ENCODE measurements at places on chromosomes 5 and 9. TPM values are rescaled to one million over a fixed set of nuclear protein-coding genes. Genes with fewer than 3 reads are reported as not detected.

- no peak for DNase-seq
These were observed 229.5 kb downstream of the ARL15 start for GRCh38 chr5:54080831-54081230.

DNA sequence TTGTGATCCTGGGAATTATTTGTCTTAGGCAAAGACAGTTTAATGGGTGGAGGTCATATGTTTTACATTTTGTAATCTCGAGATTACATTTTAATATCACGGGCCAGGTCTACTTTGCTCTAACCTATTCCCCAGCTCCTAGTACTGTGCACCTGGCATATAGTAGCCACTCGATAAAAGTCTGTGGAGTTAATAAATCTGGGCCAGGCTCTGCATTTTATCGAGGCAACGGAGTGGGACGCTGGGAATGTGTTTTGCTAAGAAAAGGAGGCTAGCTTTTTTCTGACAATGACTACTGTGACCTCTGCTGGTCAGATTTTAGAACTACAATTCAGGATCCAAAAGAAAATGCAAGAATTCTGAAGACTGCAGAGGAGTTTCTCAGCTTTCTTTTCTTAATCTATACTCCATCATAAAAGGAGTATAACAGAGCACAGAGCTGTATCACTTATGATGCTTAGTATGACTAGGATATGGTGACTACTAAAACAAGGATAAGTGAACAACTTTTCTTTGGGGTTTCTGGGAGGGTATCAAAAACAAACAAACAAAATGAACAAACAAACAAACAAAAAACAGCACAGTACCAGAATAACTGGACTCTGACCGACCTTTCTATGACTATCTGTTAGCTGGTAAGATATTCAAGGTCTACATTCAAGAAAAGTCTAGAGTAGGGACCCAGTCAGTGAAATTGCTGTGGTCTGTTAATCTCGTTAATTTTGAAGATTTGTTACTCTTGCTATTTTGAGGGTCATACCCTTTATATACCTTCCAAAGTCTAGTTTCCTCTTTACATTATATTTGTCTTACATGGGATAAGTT is 46.1 kb upstream of the CER1 start:
- DNase-seq = no peak

- DNase-seq = peak; percentile 22
These were observed 118.7 kb upstream of the CCDC112 start for GRCh38 chr5:115415143-115415491.

GRCh38 chr5:16916262-16916878 is 19.7 kb downstream of the MYO10 start:
- DNase-seq = no peak

DNA sequence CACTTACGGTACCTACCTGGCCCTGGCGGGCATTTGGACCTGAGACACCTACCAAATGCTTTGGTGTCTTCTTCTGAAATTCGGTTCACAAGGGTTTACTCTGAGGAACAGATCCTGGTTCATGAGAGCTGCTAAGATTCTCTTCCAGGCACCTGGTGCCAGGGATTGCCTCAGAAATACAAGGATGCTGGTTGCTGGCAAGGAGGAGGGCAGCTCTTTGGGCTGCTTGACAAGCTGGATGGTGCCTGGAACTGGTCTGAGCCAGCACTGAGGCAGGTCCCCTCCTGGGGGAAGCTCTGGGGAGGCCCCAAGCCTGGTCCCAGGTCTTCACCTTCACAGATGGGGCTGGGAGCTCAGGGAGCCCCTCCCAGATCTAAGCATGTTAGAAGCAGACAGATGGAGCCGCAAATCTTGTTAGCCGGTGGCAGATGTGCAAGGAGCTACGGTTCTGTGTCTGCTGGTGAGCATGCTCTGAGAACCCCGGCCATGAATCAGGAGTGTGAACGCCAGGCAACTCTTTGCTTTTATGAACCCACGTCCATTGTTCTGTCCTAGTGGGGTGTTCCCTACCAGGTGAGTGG is 16.3 kb downstream of the FABP6 start:
- no peak for DNase-seq

GRCh38 chr9:111068383-111068730 is 30.1 kb upstream of the LPAR1 start:
- DNase-seq = no peak

DNA sequence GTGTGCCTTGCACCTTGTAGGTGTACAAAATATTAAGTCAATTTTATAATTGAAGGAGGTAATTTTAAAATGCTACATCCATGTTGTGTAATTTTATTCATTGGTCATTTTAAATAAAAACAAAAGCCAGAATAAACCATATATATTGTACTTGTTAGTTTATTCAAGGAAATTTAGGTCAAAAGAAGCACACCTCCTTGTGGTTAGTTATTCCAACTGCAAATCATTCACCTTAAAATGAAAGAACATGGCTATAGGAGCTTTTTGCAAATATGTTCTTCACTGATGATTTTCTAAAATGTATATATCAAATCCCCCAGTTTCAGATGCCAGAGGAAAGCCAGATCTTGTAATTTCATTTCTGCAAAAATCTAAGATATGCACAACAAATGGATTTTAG is 5.4 kb upstream of the MOCS2 start:
- no peak for DNase-seq

DNA sequence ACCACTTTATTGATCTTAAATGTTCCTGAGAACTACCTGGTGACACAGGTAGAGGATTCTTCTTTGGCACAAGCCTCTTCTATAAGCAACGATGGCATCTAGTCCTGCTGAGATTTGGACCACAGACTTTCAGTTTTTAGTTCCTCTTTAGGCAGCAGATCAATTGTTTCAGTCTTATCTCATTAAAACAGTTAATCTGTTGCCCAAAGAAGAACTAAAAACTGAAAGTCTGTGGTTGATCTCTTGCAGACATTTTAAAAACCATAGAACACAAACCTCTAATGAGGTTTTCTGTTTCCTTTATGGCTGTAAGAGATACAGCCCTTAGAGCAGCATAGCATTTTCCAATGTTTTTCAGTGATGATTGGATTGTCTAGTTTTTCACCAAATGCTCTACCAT is 480.9 kb downstream of the MTRR start:
- no peak for DNase-seq

DNA sequence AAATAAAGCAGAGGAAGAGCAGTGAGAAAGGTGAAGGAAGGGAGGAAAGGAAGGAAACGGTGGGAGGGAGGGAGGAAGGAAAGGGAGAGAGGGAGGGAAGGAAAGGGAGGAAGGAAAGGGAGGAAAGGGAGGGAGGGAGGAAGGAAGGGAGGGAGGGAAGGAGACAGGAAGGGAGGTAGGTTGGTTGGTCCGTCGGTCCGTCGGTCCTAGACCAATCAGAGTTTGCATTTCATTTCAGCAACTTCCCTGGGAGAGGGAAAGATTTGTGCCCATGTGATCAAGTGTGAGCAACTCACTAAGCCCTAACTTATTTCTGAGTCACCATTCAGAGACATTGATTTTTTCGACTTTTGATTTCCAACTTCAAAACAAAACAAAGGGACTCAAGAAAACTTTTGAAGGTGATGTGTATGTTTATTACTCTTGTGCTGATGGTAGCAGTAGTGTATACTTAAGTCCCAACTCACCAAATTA is 18.8 kb downstream of the NANS start:
- DNase-seq = no peak

- peak; percentile 38 for DNase-seq
These were observed 42.9 kb upstream of the HAND1 start for GRCh38 chr5:154520861-154521453.

DNA sequence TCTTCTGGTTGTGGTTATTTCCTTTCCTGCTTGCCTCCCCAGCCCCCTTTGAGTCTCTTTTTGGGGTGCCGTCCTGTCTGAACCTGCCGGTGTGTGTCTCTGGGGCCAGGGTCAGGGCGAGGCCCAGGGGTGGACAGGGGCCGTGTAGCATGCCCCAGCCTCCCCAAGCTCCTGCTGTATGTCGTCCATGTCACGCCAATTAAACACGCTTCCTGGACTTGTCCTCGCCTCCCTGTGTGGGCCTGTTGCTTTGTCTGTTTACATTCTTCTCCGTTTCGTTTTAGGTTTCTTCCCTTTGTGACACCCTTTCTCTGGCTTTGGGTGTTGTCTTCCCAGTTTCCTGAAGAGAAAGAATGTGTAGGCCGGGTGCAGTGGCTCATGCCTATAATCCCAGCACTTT is 28.5 kb upstream of the HMCN2 start:
- DNase-seq = no peak

DNA sequence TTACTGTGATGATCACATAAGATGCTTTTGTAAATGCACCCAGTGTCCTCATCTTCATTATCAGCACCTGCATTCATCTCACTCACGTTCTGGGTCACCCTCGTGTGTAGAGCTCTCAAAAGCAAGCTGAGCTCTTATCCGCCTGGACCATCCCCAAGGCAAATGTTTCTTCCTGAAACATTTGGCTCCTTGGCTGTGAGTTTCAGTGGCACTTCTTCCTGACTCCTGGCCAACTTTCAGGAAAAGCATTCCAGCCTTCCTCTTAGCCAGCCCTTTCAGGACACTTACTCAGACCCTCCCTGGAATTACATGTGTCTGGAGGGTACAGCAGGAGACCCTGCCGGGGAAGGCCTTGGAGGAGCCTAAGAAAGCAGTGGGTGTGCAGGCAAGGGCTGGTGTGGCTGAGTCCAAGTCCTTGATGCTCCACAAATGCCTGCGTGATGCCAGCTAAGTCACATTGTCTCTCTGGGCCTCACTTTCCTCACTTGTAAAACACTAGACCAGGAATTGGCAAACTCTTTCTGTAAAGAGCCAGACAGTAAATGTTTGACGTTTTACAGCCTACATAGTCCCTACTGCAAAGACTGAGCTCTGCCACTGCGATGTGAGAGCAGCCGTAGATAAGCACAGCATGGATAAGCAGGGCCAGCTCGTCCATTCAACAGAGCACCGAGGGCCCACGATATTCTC is 72.1 kb downstream of the PDE6A start:
- no peak for DNase-seq

GRCh38 chr5:171755354-171755821 is 30.2 kb upstream of the SMIM23 start:
- DNase-seq = no peak

GRCh38 chr5:77627869-77628674 is 10.4 kb downstream of the OTP start:
- DNase-seq = peak; percentile 21

DNA sequence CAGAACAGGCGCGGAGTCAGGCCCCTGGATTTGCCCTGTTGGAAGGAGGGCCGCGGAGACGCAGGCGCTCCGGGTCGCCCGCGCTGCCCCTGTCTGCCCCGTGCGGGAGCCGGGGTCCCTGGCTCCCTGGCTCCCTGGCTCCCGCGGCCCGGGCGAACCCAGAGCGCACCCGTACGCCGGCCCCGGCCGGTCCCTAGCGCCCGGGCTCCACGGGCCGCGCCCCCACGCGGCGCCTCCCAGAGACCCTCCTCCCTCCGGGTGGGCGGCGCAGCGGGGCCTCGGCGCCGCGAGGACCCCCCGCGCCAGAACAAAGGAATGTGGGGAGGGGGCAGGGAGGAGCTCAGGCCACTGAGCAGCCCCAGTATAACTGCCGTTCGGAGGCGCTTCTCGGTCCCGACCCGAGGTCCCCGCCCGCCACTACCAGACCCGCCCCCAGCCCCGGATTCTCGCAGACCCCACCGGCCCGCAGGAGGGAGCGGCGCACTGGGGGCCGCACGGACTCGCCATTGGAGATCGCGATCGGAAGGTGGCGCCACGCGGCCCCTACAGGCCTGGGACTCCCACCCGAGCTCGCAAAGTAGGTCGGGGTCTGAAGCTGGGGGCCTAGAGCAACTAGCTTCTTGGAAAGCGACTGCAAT is 2.4 kb downstream of the NFIL3 start:
- peak; percentile 64 for DNase-seq

The IFNA2 gene
- not detected for total RNA-seq

The OTP gene
- total RNA-seq = not detected

The ARID3C gene
- total RNA-seq = 0.82 TPM

The PPP2R2B gene
- 136 TPM for total RNA-seq

The CDKN2B-AS1 gene
- total RNA-seq = 0.41 TPM

The GCNT4 gene
- total RNA-seq = 2.4 TPM

The ANP32B gene
- total RNA-seq = 6.1 TPM

The LRRTM2 gene
- total RNA-seq = 99.5 TPM

The GRM6 gene
- total RNA-seq = under 0.01 TPM
